ENCODE measurements at places on chromosomes 2 and 18.

DNA sequence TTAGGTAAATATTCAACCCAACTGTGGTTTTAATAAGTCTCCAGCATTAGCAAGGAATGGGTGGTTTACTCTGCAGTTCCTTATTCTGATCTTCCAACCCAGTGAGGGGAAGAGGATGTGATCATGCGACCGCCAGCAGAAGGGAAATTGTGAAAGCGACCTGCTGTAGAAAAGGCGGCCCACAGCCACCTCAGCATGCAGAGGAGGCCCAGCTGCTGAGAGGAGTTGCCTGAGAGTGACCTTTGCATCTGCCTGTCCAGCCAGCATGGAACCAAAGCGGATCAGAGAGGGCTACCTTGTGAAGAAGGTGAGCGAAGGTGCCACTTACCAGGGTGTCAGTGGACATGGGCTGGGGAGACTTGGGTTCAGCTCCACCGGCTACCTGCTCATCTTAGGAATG, at the start of gene PLEK:
TSS of gene PLEK (plus strand) at position 196 of the 400 bp plus-strand sequence. CDS start at position 266, 70 bp downstream.
- DNase-seq: no peak

GRCh38 chr2:164747783-164748433, 93.7 kb downstream of the COBLL1 start:
- DNase-seq: no peak

- no peak for DNase-seq
Measured at GRCh38 chr2:237648016-237648381, 20.6 kb downstream of the LRRFIP1 start.

- DNase-seq: no peak
Measured at GRCh38 chr18:2573408-2573807, 2.1 kb downstream of the NDC80 start.

- DNase-seq: no peak
Measured at GRCh38 chr2:175167076-175167791, 769 bp downstream of the ATF2 start.

GRCh38 chr2:216165711-216166110, 56.6 kb downstream of the XRCC5 start:
- no peak for DNase-seq

DNA sequence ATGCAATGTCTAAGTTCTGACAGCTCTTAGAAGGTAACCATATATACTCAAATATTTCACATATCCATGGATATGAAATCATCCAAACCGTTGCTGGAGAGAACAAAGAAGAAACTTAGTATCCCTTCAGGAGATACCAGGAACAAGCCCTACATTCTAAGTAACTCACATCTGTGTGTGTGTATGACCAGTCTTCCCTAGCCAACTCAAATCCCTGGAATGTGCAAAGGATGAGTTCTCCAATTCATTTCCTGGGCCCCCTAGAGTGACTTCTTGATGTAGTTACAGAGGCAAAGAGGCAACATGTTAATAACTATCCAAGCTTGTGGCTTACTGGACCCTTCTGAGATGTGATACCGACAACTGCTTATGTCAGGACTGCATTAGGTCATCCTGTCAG, 20.1 kb downstream of the TPGS2 start:
- DNase-seq: no peak

DNA sequence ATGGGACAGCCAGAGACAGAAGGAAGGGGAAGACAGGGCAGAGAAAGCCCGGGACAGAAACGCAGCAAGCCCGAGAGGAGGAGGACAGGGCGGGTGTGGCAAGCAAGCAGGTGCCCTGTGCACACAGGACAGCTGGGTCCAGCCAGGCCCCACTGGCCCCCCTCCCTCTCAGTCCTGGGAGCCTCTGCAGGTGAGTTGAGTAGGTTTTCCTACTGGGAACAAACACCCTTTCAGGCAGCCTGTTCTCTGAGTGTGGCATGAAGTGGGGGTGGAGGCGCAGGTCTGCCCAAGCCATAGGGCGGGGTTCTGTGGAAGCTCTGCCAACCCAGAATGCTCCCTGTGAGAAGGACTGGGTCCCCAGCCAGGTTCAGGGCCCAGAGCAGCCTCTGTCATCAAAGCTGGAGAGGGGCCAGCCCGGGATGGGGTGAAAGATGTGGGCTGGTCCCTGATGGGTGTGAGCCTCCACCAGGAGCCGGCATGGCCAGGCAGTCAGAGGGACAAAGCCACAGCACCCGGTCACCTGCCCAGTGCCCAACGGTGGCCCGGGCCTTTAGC, 129.4 kb downstream of the TFCP2L1 start:
- no peak for DNase-seq

DNA sequence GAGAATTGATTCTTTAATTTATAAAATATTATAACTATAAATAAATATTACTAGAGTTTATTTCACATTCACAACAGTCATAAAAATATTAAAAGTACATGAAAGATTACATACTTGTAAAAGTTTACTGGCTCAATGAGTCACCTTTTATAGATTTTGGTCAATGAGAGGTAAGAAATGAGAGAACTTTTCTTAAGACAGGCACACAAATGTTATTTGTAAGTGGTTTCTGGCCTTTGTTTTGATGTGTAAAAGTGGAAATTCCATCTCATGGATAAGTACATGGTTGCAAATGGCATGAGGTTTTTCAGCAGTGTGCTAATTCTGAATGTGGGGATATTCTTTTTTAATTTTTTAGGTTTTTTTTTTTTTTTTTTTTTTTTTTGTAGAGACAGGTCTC, 63.8 kb downstream of the TTC27 start:
- no peak for DNase-seq

- no peak for DNase-seq
Measured at GRCh38 chr2:170779304-170779703, 9.1 kb downstream of the ERICH2 start.

DNA sequence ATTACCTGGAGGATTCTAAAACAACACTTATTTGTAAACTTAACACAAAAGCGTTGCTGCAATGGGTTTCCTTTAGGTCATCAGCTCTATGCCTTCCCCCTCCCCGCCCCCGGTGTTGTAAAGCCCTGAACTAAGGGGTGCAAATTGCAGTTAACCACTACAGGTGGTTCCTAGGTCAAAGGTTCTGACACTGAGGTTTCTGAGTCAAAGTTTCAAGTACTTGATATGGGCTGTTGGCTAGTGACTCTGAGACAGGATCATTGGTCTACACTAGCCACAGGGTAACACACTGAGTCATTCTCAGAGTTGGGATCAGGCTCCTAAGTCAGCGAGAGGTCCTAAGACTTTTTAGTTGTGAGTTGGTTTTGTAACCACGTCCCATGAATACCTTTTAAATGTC, 15.4 kb downstream of the IL1B start:
- DNase-seq: no peak

DNA sequence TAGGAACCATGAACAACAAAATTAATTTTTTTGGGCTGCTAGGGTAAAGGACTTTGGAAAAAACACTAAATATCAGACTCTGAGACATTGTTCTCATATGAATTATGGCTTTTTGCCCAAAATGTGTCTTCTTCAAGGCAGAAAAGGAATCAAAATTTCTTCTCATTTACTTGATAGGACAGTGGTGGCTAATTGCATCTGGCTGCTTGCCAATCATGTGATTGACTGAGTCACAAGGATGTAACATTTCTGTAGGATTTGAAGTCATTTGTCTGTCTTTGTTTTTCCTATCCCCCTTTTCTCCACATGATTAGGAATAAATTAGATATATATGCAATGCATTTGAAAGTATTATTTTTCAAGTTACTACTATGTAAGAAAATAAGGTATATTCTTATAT, 130.2 kb downstream of the SLC4A10 start:
- DNase-seq: no peak

DNA sequence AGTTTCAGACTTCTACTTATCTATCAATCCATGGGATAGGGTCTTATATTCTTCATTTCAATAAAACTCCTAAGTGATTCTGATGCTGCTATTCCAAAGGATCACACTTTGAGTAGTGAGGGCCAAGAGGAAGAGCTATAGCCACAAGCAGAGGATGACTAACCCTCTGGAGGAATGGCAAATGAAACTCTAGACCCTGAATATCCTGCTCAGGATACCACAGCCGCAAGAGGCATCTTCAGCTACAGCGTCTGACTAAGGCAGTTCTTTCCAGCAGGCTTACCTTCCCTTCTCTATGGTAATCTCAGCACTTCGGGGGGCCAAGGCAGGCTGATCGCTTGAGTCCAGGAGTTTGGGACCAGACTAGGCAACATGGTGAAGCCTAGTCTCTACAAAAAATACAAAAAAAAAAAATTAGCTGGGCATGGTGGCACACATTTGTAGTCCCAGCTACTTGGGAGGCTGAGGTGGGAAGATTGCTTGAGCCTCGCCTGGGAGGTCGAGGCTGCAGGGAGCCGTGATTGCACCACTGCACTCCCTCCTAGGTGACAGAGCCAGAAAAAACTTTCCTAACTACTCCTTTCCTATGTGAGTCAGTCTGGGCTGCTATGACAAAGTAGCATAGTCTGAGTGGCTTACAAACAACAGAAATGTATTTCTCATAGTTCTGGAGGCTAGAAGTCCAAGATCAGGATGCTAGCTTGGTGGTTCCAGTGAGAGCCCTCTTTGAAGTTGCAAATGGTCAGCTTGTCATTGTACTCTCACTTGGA, 371.9 kb downstream of the IRS1 start:
- DNase-seq: no peak

- DNase-seq: no peak
Measured at GRCh38 chr18:49892148-49892924, 79.0 kb upstream of the ACAA2 start.

GRCh38 chr18:52343138-52343537, 3.1 kb downstream of the DCC start:
- no peak for DNase-seq

GRCh38 chr2:229343661-229344060, 72.6 kb upstream of the PID1 start:
- no peak for DNase-seq

DNA sequence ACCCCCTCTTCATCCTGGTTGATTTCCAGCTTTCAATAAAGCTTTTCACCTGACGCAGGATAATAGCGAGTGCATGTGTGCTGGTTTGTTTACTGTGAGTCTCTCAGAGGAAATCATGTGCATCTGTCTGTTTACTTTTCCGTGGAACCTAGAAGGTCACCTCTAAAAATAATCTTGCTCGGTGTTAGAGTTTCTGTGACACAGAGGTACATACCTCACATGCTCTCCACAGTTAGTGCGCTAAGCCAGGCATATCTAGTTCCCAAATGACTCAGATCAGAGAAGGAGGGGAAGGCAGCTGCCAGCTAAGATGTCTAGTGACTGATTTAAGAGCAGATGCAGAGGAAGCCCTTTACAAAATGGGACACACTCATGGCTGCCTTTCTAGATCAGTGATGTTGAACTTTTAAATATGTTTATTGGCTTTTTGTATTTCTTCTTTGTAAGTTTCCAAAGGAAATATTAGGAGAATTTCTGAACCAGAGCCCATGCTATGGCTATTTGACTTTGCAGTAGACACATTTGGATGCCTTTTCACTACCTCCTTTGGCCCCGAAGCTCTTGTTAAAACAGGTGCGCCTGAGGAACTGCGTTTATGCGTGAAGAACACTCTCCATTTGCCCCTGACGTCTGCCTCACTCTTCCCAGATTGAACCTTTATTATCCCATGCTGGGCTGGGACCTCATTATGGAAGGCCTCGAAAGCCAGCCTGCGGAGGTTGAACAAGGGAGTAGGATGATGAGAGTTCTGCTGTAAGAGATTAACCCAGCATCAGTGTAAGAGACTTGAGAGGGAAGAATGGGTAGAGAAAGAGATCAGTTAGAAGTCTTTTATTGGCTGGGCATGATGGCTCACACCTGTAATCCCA, 145.6 kb downstream of the FAM161A start:
- DNase-seq: no peak

DNA sequence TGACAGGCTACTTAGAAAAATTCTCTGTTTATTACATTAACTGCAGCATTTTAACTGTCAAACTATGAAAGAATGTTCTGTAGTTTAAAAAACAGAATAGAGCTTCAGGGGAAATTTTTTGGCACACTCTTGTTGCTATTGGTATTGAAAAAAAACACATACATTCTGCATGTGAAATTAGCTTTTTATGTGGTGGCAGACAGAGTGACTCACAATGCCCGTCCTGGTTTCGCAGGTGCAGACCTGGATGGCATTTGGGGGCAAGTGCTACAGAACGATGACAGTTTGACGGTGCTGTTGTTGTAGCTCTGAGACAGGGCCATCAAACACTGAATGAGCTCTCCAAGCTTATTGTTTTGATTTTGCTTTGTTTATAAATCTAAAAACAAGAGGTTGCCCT, 105.0 kb upstream of the MAP3K20 start:
- no peak for DNase-seq

DNA sequence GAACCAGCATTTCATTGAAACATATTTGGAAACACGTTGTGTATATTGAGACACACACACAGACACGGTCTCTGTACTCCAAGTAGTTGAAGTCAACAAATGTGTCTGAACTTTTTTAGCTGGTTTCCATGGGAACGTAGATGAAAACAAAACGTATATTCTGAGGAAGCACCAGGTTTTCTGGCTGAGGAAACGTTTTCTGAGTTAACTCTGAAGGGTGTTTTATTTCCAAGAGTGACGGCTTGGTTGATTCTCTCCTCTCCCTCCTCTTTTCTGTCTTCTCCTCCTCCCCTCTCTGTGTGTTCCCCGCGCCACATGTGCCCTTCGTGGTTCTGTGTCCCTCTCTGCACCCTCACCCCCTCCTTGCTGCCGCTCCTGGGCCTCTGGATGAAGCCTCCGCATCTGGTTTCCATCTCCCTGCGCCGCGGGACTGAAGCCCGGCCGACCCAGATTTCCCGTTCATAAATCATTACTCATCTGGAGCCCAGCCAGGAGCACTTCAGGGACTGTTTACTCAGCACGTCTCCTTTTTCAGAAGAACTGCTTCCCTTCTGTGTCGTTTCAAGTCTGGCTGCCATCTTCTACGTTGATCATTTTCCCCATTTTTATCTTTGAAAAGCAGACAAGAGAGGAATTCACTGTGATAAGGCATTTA, 122.7 kb downstream of the COL6A3 start:
- DNase-seq: no peak

GRCh38 chr2:65057054-65057375, 799 bp downstream of the CEP68 start:
- no peak for DNase-seq

DNA sequence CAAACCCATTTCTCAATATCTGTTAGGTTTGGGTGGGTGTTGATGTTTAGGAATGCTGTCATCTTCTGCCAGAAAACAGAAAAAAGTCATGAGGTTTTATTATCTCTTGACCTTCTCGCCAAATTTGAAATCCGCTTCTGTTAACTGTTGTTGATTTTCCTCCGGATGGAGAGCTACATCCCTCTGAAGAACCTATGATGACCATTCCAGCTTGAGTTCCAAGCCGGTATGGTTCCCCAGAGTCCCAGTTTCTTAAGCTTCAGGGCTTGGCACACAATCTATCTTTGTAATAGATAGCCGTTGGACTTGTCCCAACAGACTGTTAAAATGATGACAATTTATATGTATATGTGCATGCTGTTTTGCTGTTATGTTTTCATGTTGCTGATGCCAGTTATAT, 1201.0 kb downstream of the LRP1B start:
- DNase-seq: no peak

- DNase-seq: no peak
Measured at GRCh38 chr18:75343389-75343788, 84.1 kb downstream of the SMIM21 start.

- DNase-seq: no peak
Measured at GRCh38 chr2:179898873-179899272, 37.5 kb upstream of the ZNF385B start.
